GM04503 (cell line): ENCODE measurements at places on chromosomes 5 and 9.

DNA sequence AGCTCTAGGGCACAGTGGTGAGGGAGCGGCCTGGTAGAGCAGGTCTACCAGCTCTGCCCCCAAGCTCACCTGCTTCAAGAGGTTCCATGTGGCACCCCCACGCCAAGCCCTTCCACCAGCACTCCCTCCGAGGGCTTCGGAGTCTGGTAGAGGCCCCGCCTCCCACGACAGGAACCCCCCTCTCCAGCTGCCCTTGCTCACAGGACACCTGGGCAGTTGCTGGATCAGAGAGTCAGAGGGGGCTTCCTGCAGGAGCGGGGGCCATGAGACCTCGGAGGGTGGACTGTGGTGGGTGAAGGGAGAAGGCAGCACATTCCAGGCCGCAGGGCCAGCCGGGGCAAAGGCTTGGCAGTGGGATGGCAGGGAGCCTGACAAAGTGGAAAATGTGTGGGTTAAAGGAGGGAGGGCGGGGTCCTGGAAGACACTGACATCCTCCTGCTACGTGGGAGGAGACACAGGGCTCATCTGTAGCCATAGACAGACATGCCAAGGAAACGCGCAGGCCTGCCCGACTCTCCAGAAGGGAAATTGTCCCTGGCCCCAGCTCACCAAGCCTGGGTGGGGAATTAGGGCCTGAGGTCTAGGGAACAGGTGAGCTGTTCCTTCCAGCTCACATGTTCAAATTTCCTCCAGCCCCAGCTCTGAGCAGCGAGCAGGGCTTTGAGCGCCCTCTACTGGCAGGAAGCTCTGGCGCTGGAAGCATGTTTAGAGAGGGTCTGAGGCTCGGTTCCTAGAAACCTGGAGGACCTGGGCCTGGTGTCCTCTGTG is 74.2 kb downstream of the NTNG2 start:
- DNase-seq, result no peak

GRCh38 chr5:8523501-8523900 is 654.6 kb downstream of the MTRR start:
- DNase-seq, result no peak

- DNase-seq, result no peak
Observed at GRCh38 chr9:109246533-109246932, 74.3 kb downstream of the EPB41L4B start.

DNA sequence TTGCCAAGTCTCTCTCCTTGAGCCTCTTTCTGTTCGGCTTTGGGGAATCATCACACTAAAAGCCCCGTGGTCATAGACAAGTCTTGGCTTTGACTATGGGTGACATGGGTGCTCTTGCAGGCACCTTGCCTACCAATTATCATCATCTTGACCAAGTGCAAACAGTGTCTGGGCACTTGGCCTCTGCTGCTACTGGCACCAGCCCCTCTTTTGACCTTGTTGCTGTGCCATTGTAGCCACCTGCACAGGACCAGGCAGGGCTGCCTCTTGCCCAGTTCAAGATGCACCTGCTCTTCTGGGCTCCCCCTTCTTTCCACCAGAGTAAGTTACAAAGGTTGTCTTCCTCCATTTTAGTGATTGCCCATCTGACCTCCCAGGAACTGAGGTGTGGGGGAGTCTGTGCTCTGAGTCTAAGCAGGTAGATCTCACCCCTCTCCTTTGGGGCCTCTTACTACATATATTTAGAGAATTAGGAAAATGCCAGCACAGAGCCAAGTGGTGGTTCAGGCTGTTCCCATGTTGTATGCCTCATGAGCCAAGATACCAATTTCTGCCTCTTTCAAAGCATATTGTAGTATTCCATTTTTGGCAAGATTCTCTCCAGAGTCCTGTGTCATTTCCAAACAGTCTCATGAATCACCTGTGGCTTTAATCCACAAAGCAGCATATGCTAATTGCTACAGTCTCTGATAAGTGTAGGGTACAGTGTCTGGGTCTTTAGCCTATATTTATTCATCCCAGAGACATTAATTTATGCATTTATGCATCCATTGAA is 142.9 kb upstream of the DAP start:
- DNase-seq, result no peak

- no peak for DNase-seq
Observed at GRCh38 chr9:21993893-21994555, at the start of gene CDKN2A. Gene CDKN2A (minus strand): TSS chr9:21994392.

GRCh38 chr5:74491586-74491985 is 148.9 kb downstream of the ENC1 start:
- no peak for DNase-seq

DNA sequence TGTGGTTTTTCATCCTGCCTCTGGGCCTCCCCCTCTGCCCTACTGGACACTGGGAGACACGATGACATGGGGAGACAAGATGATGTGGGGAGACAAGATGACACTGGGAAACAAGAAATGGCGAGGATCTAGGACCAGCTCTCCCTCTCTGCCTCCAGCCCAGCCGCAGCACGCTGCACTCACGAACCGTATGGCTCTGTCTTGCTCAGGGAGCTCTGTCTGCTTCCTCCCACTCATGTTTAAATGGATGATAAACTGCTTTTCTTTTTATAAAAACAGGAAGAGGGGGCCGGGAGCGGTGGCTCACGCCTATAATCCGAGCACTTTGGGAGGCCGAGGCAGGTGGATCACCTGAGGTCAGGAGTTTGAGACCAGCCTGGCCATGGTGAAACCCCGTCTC is 73.7 kb downstream of the SPATA31D1 start:
- no peak for DNase-seq

DNA sequence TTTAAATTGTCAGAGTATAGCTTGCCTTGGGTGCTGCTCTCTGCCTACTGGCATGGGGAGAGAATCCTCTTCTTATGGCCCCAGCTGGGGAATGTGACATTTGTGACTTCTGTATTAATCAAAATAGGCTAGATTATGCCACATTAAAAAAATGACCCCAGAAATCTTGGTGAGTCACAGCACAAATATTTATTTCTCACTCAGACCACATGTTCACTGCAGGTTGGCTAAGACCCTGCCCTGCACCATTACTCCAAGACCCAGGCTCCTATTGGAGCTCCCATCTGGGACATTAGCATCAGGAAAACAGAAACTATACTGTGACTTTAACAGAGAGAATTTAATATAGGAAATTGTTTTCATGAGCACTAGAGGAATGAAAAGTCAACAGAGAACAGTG is 16.6 kb upstream of the WHRN start:
- DNase-seq, result no peak

- no peak for DNase-seq
Observed at GRCh38 chr9:130139251-130139650, 33.0 kb upstream of the NCS1 start.

- no peak for DNase-seq
Observed at GRCh38 chr5:102792705-102793104, 37.6 kb downstream of the PAM start.
